ENCODE measurements at places on chromosomes 7 and 10.

GRCh38 chr7:100378114-100378755 is 4.9 kb downstream of the PILRA start:
- no peak overlapping the region for H3K4me3 ChIP-seq

- H3K4me3 ChIP-seq = no peak overlapping the region
- no peaks in the 10 kb centered on the region for H3K36me3 ChIP-seq
- no peaks in the 10 kb centered on the region for H3K4me1 ChIP-seq
- no peak overlapping the region for H3K27ac ChIP-seq
- DNase-seq = no peak
- no peaks in the 10 kb centered on the region for H3K27me3 ChIP-seq
These were observed 96.3 kb upstream of the ARMC3 start for GRCh38 chr10:22831586-22831985.

DNA sequence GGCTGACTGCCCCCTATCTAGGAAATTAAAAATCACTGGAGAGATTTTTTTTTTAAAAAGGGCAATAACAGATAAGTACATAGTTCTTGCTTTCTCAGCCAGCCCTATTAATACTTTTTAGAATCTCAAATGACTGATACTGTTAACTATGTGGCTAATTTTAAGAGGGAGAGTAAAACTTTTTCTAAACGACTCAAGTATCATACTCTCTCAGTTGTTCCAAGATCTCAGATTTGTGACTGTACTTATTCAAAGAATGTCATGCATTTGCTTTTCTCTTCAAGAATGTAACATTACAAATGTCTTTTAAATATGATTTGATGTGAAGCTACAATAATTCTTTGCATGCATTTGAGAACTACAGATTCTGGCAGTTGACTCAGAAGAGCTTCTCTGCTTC is 55.4 kb upstream of the RAB11FIP2 start:
- H3K36me3 ChIP-seq = no peaks in the 10 kb centered on the region
- H3K27me3 ChIP-seq = no peaks in the 10 kb centered on the region
- no peak overlapping the region for H3K4me3 ChIP-seq
- DNase-seq = no peak

DNA sequence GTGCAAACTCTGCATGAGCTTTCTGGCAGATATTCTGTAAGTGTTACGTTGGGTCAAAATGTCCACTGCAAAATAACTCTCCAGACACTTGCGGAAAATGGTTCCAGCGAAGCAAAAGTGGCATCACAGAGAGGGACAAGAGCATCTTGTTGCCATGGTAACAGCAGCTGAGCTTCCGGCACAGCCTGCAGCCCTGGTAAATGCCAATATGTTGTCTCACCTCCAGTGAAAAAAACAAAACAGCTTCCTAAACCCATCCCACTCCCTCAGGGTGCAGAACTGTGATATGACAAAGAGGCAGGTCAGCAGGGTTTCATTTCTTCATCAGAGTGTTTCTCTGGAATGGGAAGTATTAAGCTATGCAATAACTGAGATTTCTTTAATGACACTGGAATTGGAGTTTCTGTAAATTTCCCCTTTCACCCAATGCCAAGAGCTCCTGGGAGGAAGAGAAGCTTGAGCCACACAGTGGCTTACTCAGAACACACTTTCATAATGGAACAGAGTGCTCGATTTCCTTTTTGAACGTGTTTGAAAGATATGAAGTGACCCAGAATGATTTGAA is 65.6 kb downstream of the FOXI2 start:
- H3K4me1 ChIP-seq = no peaks in the 10 kb centered on the region
- DNase-seq = no peak
- H3K27ac ChIP-seq = no peak overlapping the region
- H3K4me3 ChIP-seq = no peak overlapping the region
- no peaks in the 10 kb centered on the region for H3K27me3 ChIP-seq

DNA sequence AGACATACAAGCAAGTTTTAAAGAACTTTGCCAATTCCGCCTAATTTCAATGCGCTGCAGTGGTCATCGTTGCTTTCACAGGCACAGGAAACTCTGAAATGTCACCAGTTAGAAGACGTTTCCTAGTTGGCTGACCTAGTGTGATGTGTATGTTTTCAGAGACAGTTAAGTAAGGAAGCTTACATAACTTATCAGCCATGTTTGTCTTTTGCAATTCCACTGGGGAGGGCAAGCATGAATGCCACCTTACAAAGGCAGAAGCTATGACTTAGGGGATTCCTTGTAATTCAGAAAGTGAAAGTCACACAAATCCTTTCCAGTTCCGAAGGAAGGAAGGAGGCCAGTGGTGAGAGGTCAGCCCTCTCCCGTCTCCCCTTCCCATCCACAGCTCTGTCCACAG is 15.0 kb upstream of the NPS start:
- H3K36me3 ChIP-seq = no peaks in the 10 kb centered on the region

DNA sequence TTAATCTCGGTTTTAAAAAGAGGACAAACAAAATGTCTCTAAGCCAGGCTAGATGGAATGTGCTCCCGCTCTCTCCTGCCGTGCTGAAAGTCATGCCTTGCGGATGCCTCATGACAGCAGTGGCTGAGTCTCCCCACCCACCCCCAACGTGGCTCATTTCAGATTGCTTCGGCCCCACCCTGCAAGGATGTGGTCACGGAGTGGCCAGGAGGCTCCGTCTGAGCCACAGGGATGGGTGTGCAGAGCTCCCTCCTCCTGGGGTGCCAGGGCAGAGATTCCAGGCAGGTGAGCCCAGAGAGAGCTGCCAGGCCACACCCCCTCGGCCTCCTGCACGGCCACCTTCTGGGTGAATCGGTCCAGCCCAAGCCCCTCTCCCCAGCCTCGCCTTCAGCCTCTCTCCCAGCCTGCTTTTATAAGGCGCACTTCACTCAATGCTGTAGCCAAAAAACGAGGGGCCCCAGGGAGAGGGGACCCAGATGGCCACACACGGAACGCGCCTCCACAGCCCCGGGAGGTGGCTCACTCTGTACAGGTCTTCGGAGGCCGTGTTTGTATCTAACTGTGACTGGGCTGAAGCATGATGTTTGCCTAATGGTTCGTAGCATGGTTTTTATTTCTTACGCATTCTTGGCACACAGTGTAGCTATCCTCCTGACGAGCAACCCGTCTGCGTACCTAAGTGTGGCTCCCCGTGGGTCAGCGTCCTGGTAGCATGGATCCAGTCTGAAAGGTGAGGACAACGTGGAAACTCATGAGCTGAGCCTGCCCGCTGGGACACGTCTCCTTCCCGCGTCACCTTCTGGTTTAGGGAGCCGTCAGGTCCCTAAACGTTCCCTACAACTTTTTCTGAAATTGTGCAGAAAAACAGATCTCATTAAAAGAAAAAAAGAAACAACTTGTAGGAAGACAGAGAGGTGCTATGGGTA is 413.8 kb upstream of the FOXK1 start:
- no peaks in the 10 kb centered on the region for H3K36me3 ChIP-seq
- no peak overlapping the region for H3K27ac ChIP-seq
- no peak for DNase-seq
- H3K27me3 ChIP-seq = no peaks in the 10 kb centered on the region
- no peaks in the 10 kb centered on the region for H3K4me1 ChIP-seq
- no peak overlapping the region for H3K4me3 ChIP-seq

- no peak overlapping the region for H3K27ac ChIP-seq
- no peaks in the 10 kb centered on the region for H3K4me1 ChIP-seq
- no peaks in the 10 kb centered on the region for H3K27me3 ChIP-seq
- no peaks in the 10 kb centered on the region for H3K36me3 ChIP-seq
- no peak overlapping the region for H3K4me3 ChIP-seq
These were observed 73.5 kb downstream of the DNAJB9 start for GRCh38 chr7:108643136-108643535.

GRCh38 chr10:127029061-127029460 is 123.8 kb downstream of the DOCK1 start:
- peak; percentile 9 for DNase-seq
- no peaks in the 10 kb centered on the region for H3K36me3 ChIP-seq
- H3K27ac ChIP-seq = no peak overlapping the region
- H3K4me3 ChIP-seq = no peak overlapping the region

DNA sequence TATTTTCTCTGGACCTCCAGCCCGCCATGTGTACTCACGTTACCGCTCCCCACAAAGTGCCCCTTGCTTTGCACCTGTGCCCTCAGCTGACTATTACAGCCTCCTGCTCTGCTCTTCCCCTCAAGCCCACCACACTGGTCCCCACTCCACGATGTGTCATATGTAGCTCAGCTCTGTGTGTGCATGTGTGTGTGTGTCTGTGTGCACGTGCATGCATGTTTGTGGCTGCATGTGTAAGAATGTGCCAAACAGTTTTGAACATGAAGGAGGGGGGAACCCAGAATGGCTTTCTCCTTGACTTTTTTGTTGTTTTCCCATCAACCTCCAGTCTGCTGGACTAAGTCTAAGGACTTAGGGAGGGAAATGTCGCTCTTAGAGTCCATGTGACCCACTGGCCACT is 54.8 kb upstream of the BTRC start:
- no peak for DNase-seq
- no peak overlapping the region for H3K27ac ChIP-seq
- no peak overlapping the region for H3K4me3 ChIP-seq
- no peaks in the 10 kb centered on the region for H3K36me3 ChIP-seq
- no peaks in the 10 kb centered on the region for H3K27me3 ChIP-seq

DNA sequence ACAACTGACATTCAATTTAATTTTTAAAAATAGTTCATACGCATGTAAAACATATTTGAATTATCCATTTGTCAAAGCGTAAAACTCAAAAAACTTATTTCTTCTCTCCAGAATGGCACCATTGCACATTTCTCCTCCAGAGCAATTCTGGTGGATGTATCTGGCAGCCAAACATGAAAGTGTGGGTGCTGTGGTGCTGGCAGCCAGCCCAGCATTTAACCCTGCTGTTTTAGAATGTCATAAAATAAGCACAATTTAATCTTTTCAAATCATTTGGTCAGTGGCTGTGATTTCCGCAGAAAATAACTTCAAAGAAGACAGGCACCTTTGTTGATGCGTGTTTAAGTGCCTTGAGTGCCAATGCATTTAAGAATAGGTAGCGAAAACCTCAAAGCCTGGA is 302.7 kb upstream of the MEOX2 start:
- H3K4me1 ChIP-seq = no peaks in the 10 kb centered on the region
- H3K36me3 ChIP-seq = no peaks in the 10 kb centered on the region
- H3K27ac ChIP-seq = no peak overlapping the region
- no peak for DNase-seq
- H3K4me3 ChIP-seq = no peak overlapping the region

DNA sequence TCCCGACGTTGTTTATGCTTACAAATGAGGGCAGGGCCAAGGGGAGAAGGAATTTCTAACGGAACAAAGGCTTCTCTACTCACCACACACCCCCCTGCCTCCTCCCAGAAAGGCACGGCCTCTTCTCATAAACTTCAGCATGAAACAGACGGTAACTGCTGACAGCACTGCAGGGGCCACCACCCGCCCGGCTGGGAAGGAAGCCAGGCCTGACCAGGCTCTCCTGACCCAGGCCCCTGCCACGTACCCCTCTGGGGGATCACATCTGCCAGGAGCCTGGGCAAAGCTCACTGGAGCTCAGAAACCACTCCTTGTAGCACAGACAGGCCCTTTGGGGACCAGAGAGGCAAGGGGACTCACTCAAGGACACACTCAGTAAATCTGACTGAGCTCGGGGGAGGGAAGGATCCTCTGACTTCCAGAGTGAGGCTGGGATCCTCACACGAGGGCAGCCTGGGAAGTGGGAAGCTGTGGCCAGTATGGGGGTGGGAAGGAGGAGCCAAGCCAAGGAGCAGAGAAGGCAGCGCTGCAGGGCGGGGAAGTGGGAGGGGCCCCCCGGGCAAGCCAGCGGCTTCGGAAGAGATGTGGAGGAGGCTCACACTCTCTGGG is 46.1 kb downstream of the ZCCHC24 start:
- H3K27me3 ChIP-seq = no peaks in the 10 kb centered on the region
- H3K4me1 ChIP-seq = peaks cover 27% of the 10 kb centered on the region
- no peaks in the 10 kb centered on the region for H3K36me3 ChIP-seq
- H3K4me3 ChIP-seq = no peak overlapping the region

DNA sequence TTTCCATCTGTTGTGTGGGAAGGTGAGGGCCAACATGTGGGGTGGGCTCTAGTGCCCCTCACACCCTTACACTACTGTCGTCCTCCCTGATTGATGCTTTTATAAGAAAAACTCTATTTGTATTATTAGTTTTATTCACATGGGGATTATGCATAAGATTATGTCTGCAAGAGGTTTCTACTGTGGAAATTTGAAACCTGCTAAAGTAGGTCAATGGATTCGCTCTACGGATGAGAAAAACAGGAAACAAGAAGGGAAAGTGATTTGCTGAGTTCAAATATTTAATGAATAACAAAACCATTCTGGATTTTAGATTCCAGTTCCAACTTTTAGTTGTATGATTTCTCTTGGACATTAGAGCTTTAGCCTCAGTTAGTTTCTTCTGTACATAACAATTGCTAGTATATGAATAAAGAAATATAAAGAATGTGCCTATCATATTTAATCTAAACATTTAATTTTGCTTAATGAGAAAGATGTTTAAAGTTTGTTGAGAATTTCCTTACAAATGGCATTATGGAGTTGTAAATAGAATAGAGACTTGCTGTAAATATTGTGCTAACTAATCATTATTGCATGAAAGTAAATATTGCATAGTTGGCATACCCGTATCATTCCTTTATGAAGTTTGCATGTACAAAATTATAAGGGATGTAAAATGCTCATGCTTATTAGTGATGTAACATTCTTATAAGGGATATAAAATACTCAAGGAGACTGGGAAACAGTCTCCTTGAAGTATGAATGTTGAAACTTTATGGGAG is 193.8 kb downstream of the THSD7A start:
- H3K27ac ChIP-seq = no peak overlapping the region
- no peaks in the 10 kb centered on the region for H3K4me1 ChIP-seq
- H3K27me3 ChIP-seq = no peaks in the 10 kb centered on the region
- H3K4me3 ChIP-seq = no peak overlapping the region
- H3K36me3 ChIP-seq = no peaks in the 10 kb centered on the region

DNA sequence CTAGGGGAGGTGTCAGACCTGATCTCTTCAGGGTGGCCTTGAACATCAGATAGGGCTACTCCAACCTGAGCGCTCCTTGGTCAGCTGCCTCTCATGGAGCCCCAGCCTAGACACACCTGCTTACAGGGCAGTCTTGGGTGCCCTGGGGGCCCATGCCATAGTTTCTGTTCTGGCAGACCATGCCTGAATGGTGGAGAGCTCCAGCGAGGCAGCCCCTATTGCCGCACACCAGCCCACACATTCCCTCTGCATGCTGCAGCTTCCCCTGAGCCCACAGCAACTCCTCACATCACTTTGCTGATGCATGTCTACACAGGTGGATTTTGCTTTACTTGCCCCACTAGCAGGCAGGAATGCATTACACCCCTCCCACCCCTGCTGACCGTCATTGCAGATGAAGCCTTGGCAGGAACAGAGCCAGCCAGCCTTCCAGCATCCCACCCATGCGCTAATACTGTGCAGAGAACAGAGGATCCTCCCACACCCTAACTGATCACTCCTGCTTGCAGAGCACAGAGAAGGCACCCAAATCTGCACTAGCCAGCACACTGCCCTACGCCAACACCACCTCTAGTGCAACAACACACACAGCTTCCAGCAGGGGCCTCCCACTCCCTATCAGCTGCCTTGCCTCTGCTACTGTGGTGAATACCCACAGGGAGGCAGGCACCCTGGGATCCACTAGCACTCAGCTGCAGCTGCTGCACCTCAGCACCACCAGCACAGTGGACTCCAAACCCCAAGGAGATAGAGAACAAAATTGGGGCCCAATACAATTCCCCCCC is 43.0 kb upstream of the GRM3 start:
- no peaks in the 10 kb centered on the region for H3K36me3 ChIP-seq
- no peak overlapping the region for H3K4me3 ChIP-seq
- H3K27me3 ChIP-seq = no peaks in the 10 kb centered on the region
- DNase-seq = no peak
- no peaks in the 10 kb centered on the region for H3K4me1 ChIP-seq
- no peak overlapping the region for H3K27ac ChIP-seq

GRCh38 chr10:77188521-77188920 is 449.1 kb downstream of the KCNMA1 start:
- no peak overlapping the region for H3K27ac ChIP-seq
- H3K36me3 ChIP-seq = no peaks in the 10 kb centered on the region
- no peaks in the 10 kb centered on the region for H3K27me3 ChIP-seq
- H3K4me1 ChIP-seq = no peaks in the 10 kb centered on the region
- no peak overlapping the region for H3K4me3 ChIP-seq

Data from breast epithelium (tissue), 4 donors.